ENCODE measurements at places on chromosomes 4 and X.

- DNase-seq, result no peak
Observed at GRCh38 chrX:120302434-120302833, 8.8 kb downstream of the TMEM255A start.

DNA sequence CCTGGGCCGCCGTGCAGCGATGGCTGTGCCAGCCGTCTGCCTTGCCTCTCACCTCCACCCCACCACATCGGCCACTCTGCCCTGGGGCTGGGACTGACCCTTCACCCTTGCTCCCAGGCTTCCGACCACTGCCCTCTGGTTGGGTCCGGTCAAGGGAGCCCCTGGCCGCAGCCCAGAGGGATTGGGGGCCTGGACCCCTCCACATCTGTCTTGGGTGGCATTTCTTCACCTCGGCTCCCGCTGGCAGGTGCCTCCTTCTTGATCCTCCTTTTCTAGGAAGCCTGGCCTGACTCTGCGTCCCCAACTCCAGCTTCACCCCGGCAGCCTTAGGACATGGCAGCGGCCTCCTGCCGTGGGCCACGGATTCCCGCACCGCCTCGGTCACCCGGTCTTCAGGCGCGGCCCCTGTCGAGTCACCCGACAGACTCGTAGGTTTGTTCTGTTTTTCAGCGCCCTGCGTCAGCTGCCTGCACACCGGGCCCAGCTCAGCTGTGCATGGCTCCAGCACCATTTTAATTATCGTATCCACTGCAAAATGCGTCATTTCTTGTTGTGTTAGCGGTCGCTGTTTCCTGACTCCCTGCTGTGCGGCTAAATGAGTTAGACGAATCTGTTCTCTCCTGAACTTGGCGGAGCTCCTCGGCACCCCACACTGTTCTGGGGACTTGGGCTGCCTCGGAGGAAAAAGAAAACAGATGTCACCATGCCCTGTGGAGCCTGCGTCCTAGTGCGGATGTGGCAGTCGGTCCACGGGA, 124.0 kb downstream of the FAM53A start:
- no peak for DNase-seq

- no peak for DNase-seq
Observed at GRCh38 chr4:188254211-188254610, 115.0 kb downstream of the TRIML1 start.

- DNase-seq, result no peak
Observed at GRCh38 chr4:164056426-164057142, 562.1 kb downstream of the TMA16 start.

DNA sequence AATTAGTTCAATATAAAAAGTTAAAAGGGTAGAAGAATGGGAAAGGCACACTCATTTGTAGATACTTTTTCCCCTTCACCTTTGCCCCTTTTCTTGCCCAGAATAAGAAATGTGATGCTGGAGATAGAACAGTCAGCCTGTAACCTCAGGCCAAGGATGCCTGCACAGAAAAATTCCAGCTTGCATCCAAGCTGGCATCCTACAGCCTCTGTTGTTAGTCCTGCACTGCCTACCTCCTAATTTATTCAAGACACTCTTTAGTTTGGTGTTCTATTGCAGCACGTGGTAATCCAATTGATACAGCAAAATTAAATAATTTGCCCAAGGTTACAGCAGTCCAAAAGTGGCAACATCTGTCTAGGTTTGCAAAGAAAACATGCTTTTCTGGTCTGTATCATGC, 9.7 kb upstream of the USO1 start:
- DNase-seq, result no peak

DNA sequence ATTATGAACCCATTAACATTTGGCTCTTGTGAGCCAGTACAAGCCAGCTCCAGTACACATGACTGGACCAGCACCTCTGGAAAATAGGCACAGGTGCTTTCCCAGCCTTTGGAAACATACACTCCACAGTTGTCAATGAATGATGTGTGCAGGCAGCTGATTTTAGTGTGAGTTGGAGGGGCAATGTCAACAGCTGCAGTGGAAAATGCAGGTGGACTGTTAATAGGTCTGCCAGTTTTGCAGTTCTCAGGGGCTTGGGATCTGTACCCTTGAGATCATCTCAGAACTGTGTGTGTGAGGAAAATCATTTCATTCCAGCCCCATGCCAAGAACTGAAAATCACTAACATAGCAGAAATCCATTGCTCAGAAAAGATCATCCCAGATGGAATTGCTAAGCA, 81.7 kb upstream of the CHRDL1 start:
- DNase-seq, result no peak

GRCh38 chr4:14700544-14700943, 301.7 kb upstream of the CPEB2 start:
- DNase-seq, result no peak

- DNase-seq, result no peak
Observed at GRCh38 chrX:48936429-48937053, 17.7 kb upstream of the PIM2 start.

DNA sequence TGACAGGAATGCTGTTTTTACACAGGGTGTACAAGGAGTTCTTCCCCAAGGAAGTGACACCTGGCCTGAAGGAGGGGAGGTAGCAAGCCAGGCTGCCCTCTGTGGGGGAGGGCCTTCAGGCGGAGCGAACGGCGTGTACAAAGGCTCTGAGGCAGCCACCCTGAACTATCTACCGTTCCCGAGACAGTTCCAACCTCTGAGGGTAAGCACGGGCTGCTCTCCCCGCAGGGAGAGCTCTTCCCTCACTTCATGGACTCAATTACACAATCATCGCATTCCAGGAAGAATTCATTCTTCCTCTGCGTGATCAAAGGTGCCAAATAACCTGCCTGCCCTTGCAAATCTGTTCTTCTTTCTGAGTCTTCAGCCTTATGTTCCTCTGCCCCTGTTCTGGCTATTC, 4.8 kb downstream of the ELK1 start:
- DNase-seq, result no peak

- DNase-seq, result no peak
Observed at GRCh38 chr4:14520171-14520570, 482.1 kb upstream of the CPEB2 start.

GRCh38 chr4:178812866-178813265, 1370.6 kb upstream of the AGA start:
- DNase-seq, result no peak

- no peak for DNase-seq
Observed at GRCh38 chrX:115906276-115906675, 264.3 kb upstream of the AGTR2 start.

- no peak for DNase-seq
Observed at GRCh38 chr4:152014280-152014679, 253.5 kb upstream of the GATB start.

- no peak for DNase-seq
Observed at GRCh38 chr4:111985426-111985825, 159.8 kb upstream of the FAM241A start.

DNA sequence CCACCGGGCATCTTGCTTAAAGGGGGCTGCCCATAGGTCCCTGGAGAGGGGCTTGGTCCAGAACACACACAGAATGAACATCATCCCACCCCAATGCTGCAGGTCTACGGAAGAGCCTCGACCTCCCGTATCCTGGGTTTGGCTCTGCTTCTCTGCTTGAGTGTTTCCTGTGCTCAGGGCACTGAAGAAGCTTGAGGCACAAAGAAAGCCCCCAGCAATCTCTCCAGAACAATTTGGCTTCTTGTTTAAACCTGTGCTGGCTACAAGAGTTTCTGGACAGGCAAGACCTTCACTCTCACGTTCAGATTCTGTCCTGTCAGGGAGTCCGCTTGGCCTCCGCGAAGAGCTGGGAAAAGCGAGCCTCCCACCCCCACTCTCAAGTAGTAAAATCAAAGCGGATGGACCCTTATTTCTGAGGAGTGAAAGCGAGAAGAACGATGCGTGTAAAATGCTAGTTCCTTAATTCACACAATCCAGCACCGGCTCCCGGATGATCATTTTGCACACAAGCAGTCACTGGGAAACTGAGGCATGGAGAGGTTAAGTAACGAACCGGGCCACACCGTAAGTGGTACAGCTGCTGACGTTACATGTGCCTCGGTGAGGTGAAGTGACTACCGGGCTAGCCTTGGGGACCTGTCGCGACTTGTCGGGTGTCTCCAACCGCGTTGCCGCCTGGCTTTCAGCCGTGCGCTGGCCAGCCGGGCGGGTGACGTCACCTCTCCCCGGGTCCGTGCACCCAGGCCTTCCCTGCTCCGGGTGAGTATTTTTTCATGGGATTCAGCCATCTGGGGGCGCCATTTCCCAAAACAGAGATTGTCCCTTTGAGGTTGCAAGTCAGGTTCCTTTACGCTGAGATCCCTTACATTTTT, 3.1 kb upstream of the SFRP2 start:
- DNase-seq, result no peak

DNA sequence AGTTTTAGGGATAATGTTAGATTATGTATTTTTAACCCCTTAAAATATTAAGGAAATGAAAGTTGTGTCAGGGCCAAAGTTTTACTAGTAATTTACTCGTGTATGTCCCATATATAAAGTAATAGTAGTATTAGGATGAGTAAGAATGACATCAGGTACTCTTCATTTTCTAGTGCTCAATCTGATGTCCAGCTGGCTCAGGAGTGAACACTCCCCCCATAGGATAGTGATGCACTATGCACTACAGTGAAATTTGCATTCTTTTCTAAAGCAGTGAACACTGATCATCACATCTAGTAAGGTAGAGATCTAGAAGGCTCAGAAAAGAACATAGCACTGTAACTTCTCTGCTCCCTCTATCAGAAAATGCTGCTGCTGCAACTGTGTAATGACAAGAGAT, 409.7 kb downstream of the GLUD2 start:
- no peak for DNase-seq

- no peak for DNase-seq
Observed at GRCh38 chr4:147175460-147176025, 229.9 kb upstream of the TTC29 start.

DNA sequence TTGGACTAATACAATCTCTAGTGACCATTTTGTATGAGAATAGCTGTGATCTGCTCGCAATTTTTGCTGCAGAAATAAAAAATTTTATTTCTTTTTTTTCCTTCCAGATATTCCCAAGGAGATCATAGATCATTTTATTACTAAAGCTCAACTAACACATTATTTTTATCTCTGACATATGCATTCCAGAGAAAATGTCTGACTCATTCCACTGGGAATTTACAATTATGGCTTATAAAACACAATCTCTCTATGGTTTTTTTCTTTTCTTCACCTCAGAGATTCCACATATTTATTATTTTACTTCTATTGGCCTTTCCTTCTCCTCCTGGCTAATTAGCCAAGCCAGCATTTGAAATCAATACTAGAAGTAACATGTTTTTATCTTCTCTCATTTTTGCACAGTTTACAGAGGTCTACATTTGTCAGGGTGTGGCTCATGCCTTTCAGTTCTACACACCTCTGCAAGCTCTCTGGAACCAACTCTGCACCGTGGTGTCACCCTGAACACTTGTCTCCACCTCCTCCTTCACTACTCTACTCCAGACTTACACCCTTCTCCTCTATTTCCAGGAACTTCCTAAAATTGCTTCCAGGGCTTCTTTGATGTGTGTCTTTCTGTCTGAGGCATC, 59.8 kb upstream of the GPM6A start:
- DNase-seq, result no peak

GRCh38 chr4:119726505-119726904, 97.9 kb upstream of the PDE5A start:
- DNase-seq, result no peak

- no peak for DNase-seq
Observed at GRCh38 chrX:20240201-20240600, 26.5 kb downstream of the RPS6KA3 start.

- DNase-seq, result no peak
Observed at GRCh38 chrX:24619647-24620046, 27.5 kb downstream of the PCYT1B start.

All from stimulated activated CD8-positive, alpha-beta memory T cell treated with anti-CD3 and anti-CD28 coated beads, Interleukin-4, amount 100 ng/mL, for 1 hour (primary cell).